ENCODE measurements at places on chromosomes 6 and 20. TPM values are rescaled to one million over a fixed set of nuclear protein-coding genes. Genes with fewer than 3 reads are reported as not detected.
A peak's percentile ranks its signal among the peaks of the same experiment; 100 is the strongest.

- DNase-seq: no peak
Observed at GRCh38 chr20:61517419-61517818, 265.4 kb downstream of the CDH4 start.

DNA sequence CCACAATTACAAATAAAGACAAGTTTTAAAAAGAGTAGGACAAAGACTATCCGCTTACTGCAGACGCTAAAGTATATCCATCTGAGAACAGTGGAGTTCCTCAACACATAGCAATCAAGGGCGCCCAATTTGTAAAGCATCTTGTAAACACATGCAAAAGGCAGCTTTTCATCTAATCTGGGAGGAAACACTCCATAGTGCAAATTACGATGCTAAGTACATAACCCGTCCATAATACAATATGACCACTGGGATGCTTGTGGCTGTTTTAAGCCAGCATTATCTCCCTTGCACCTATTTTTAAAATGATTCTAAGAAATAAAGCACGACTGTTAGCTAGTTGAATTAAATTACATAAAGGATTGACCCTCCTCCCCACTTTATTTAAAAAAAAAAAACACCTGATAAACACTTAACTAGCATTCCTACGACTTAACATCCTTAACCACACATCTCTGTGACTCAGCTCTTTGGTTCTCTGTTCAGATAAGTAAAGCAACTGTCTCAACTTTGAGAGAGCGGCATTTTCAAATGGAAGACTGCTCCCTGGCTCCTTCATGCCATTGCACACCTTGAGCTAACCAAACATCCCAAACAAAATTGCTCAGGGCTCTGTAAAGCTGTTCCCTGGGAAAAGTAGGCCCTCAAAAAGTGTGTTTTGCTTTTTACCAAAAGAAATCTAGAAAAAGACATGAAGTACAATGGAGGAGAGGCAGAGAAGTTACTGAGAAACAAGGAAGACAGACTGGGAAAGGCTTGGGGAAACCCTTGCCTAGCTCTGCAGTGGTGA lies 14.2 kb downstream of the SLC22A23 start:
- no peak for DNase-seq

DNA sequence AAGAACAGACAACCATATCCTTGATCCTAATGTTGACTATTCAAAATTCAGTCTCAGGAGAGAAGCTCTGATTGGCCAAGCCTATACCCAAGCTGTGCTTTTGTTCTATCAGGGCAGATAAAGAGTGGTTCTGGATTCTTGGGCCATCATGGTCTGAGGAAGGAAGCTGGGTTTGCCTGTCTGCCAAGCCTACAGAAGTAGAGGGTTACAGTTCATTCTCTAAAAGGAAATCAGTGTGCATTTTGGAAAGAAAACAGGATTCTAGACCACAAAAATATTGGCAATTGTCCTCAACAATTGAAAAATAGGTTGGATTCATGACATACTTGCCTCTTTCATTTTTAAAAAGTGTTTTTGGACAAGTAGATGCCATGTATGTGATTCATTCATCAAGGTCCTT lies 145.4 kb upstream of the BMP2 start:
- no peak for DNase-seq

GRCh38 chr20:33840759-33841435 lies 29.7 kb downstream of the CHMP4B start:
- DNase-seq: peak; percentile 37

- DNase-seq: no peak
Observed at GRCh38 chr6:423055-423798, 31.7 kb downstream of the IRF4 start.

DNA sequence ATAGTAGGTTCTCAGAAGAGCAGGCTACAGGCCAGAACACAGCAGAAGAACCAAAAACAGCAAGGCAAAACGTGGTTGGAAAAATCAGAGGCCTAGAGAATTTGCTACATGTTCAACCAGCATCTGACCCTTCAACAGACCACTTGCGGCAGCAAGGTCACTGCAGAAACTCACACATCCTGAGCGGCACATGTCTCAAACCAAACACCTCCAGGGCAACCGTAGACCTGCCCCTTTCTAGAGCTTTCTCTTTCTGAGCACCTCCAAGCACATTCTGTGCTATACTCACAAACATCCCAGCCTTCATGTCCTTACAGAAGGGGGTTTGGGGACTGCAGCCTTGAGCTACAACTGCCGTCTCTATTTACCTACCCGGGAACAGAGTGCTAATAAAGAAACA lies 52.6 kb downstream of the GFOD1 start:
- DNase-seq: no peak

The TFAP2C gene
- 1.5 TPM for total RNA-seq

Data from SK-MEL-5 (cell line).